HCT116 (cell line): ENCODE measurements at places on chromosomes 3 and 15. TPM values are rescaled to one million over a fixed set of nuclear protein-coding genes. Genes with fewer than 3 reads are reported as not detected.

LYZL4 gene
- not detected for total RNA-seq

DNA sequence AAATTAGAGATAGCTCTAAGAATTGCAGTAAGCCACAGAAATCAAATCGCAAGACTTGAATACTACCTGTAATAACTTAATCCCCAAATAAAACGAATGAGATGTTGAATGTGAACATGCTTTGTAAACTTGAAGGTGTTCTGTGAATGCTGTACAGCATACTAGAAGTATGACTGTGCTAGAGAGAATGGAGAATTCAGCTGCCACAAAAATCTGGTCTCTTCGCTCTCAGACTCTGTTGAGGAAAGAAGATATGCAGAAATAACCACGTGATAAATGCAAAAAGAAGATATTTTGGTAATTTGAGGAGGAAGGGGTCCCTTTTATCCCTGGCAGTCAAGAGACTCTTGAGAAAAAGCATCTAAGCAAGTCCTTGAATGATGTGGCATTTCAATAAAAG is 37.3 kb downstream of the ZBTB38 start:
- H3K27ac ChIP-seq, result no peak overlapping the region
- no peak for DNase-seq
- H3K4me3 ChIP-seq, result no peak overlapping the region
- no peaks in the 10 kb centered on the region for H3K27me3 ChIP-seq
- no peaks in the 10 kb centered on the region for H3K36me3 ChIP-seq

GRCh38 chr3:133538154-133538553 is 35.3 kb upstream of the CDV3 start:
- no peak for DNase-seq

GPR15 gene
- total RNA-seq, result 1.1 TPM

LRRK1 gene
- total RNA-seq, result 21.6 TPM

DNA sequence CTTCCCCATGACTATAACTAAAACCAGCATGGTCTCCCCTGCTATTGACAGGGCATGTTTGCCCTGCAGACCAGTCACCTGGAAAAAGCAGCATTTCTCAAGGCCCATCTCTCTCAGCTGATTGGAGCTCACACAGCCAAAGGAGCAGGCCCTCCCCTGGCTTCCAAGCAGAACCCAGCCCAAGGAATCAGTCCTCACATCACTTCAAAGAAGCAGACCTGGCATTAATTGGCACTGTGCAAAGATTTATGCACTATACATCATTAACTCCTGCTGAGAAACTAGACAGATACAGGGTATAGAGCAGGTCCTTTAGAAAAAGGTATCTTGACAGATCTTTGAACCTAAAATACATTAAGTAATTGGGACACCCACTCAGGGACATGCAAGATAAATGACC is 323.8 kb upstream of the PPP2R3A start:
- H3K27ac ChIP-seq, result no peak overlapping the region
- H3K27me3 ChIP-seq, result 0 out of 2 replicates have a peak, but pooled peaks cover 12% of the 10 kb centered on the region
- H3K36me3 ChIP-seq, result no peaks in the 10 kb centered on the region
- H3K4me1 ChIP-seq, result no peaks in the 10 kb centered on the region
- no peak overlapping the region for H3K4me3 ChIP-seq
- DNase-seq, result no peak
